Naive thymus-derived CD8-positive, alpha-beta T cell (primary cell): ENCODE measurements at places on chromosomes 2 and 18.

GRCh38 chr2:161842736-161843433 is 218.7 kb downstream of the SLC4A10 start:
- H3K27me3 ChIP-seq: no peaks in the 10 kb centered on the region
- H3K4me1 ChIP-seq: no peaks in the 10 kb centered on the region
- H3K36me3 ChIP-seq: no peaks in the 10 kb centered on the region
- no peak for DNase-seq

DNA sequence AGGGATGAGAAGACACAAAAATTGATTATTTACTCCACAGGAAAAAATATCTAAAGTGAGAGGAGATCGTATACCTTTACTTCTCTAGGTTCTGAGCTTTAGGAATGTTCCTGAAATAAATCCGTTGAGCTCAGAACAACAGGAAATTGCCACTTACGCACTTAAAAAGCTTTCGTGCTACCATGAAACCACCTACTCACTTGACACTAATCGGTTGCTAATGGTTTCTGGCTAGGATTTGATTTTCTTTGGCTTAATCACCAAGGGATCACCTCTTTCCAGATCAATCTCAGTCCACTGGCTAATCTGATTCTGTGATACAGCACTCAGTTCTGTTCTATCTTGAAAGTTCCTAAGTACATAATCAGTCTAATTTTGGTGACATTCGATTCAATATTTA is 419.6 kb downstream of the DLGAP1 start:
- H3K4me1 ChIP-seq: no peaks in the 10 kb centered on the region
- no peaks in the 10 kb centered on the region for H3K36me3 ChIP-seq
- H3K27me3 ChIP-seq: peaks cover 13% of the 10 kb centered on the region
- no peak overlapping the region for H3K27ac ChIP-seq

DNA sequence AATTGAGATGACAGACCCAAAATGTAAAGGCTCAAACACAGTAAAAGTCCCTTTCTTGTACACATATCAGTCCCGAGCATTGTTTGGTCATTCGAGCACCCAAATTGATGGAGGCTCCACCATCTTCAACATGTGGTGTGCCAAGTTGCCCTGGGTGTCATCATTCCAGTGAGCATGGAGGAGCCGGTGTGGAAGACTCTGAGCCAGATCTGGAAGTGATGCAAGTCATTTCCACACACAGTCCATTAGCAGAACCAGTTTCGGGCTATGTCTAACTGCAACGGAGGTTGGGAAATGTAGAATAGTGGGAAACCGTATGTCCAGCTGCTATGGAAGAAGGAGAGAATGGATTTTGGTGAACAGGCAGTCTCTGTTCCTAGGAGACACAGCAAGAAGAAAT is 40.9 kb upstream of the BZW1 start:
- H3K36me3 ChIP-seq: no peaks in the 10 kb centered on the region
- H3K27me3 ChIP-seq: no peaks in the 10 kb centered on the region
- H3K27ac ChIP-seq: no peak overlapping the region
- H3K4me1 ChIP-seq: no peaks in the 10 kb centered on the region
- no peak for DNase-seq

DNA sequence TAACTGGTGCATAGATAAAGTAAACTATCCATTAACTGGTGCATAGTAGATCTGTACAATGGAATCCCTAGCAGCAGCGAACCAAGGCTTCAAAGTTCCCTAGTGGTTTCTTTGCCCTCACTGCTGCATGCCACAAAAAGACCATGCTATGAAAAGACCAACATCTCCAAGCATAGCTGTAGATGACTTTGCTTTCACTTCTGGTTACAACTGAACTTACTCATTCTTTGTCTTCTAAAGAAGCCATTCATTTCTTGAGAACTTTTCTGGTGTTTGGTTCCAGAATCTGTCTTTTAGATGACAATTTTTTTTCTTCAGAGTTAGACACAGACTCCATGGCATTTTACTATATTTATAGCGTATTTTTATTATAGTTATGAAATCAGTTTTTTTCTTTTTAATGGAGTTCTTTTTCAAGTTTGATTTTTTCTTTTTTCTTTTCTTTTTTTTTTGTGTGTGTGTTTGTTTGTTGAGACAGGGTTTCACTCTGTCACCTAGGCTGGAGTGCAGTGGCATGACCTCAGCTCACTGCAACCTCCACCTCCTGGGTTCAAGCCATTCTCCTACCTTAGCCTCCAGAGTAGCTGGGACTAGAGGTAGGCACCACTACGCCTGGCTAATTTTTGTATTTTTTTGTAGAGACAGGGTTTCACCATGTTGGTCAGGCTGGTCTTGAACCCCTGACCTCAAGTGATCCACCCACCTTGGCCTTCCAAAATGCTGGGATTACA is 63.6 kb downstream of the SLC35F5 start:
- no peaks in the 10 kb centered on the region for H3K27me3 ChIP-seq
- peak; percentile 24 for DNase-seq
- peak overlapping the region; percentile 92 for H3K27ac ChIP-seq
- peaks cover 13% of the 10 kb centered on the region for H3K4me1 ChIP-seq
- H3K4me3 ChIP-seq: peak overlapping the region; percentile 71

DNA sequence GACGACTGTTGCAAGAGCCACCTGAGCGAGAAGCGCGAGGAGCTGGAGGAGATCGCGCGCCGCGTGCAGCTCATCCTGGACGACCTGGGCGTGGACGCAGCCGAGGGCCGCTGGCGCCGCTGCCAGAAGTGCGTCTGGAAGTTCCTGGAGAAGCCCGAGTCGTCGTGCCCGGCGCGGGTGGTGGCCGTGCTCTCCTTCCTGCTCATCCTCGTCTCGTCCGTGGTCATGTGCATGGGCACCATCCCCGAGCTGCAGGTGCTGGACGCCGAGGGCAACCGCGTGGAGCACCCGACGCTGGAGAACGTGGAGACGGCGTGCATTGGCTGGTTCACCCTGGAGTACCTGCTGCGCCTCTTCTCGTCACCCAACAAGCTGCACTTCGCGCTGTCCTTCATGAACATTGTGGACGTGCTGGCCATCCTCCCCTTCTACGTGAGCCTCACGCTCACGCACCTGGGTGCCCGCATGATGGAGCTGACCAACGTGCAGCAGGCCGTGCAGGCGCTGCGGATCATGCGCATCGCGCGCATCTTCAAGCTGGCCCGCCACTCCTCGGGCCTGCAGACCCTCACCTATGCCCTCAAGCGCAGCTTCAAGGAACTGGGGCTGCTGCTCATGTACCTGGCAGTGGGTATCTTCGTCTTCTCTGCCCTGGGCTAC is 1.2 kb downstream of the KCNF1 start:
- peak overlapping the region; percentile 40 for H3K4me3 ChIP-seq
- H3K27ac ChIP-seq: no peak overlapping the region
- H3K27me3 ChIP-seq: peaks cover 34% of the 10 kb centered on the region
- no peaks in the 10 kb centered on the region for H3K4me1 ChIP-seq
- no peaks in the 10 kb centered on the region for H3K36me3 ChIP-seq

- no peak for DNase-seq
- no peaks in the 10 kb centered on the region for H3K4me1 ChIP-seq
- H3K27ac ChIP-seq: no peak overlapping the region
- H3K4me3 ChIP-seq: no peak overlapping the region
- no peaks in the 10 kb centered on the region for H3K36me3 ChIP-seq
- H3K27me3 ChIP-seq: peaks cover 3% of the 10 kb centered on the region
Observed at GRCh38 chr2:9364791-9365497, 58.4 kb downstream of the ITGB1BP1 start.

- H3K27me3 ChIP-seq: peaks cover 1% of the 10 kb centered on the region
- peaks cover 2% of the 10 kb centered on the region for H3K4me1 ChIP-seq
- H3K27ac ChIP-seq: no peak overlapping the region
- H3K4me3 ChIP-seq: no peak overlapping the region
- DNase-seq: no peak
Observed at GRCh38 chr2:217337771-217338170, 477.9 kb upstream of the TNP1 start.

- no peak for DNase-seq
- peaks cover 59% of the 10 kb centered on the region for H3K36me3 ChIP-seq
- peak overlapping the region; percentile 84 for H3K27ac ChIP-seq
- H3K4me3 ChIP-seq: peak overlapping the region; percentile 94
Observed at GRCh38 chr2:25249785-25250184, 81.4 kb upstream of the POMC start.

GRCh38 chr2:128901572-128902391 is 583.1 kb upstream of the HS6ST1 start:
- H3K27ac ChIP-seq: no peak overlapping the region
- H3K36me3 ChIP-seq: no peaks in the 10 kb centered on the region
- no peak for DNase-seq

GRCh38 chr2:211174631-211175030 is 618.2 kb downstream of the CPS1 start:
- H3K27me3 ChIP-seq: no peaks in the 10 kb centered on the region
- no peak for DNase-seq
- H3K4me3 ChIP-seq: no peak overlapping the region
- no peaks in the 10 kb centered on the region for H3K36me3 ChIP-seq
- H3K27ac ChIP-seq: no peak overlapping the region

- DNase-seq: no peak
- H3K36me3 ChIP-seq: no peaks in the 10 kb centered on the region
- no peak overlapping the region for H3K27ac ChIP-seq
- no peak overlapping the region for H3K4me3 ChIP-seq
Observed at GRCh38 chr2:159130302-159130701, 156.2 kb downstream of the WDSUB1 start.

DNA sequence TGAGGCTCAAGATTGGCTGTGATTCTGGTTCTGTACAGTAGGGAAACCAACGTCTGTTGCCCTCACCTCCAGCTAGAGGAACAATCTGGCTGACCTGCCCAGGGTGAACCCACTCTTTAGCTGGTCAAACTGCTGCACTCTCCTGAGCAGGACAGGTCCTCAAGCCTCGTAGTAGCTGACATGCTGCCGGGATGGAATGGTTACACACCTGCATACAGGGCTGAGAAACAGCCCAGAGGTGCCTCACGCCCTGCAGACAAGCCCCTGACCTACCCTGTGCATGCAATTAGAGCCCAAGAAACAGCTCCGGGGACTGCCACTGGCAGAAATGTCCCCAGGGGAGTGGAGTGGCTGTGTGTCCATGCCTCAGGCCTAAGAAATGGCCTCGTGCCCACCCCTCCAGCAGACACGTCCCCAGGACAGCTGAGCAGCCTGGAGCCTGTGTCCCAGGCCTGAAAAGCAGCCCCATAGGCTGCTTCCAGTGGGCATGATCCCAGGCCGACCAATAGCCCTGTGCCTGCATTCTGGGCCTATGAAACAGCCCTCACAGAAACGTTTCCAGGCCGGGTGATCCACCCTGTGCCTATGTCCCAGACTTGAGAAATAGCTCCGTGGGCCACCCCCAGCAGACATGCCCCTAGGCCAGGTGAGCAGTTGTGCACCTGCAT is 25.4 kb downstream of the BOLL start:
- peaks cover 12% of the 10 kb centered on the region for H3K27me3 ChIP-seq
- H3K36me3 ChIP-seq: peaks cover 15% of the 10 kb centered on the region
- DNase-seq: no peak
- no peak overlapping the region for H3K27ac ChIP-seq
- no peaks in the 10 kb centered on the region for H3K4me1 ChIP-seq
